AG08395 (cell line): ENCODE measurements at places on chromosomes 13 and 19.

DNA sequence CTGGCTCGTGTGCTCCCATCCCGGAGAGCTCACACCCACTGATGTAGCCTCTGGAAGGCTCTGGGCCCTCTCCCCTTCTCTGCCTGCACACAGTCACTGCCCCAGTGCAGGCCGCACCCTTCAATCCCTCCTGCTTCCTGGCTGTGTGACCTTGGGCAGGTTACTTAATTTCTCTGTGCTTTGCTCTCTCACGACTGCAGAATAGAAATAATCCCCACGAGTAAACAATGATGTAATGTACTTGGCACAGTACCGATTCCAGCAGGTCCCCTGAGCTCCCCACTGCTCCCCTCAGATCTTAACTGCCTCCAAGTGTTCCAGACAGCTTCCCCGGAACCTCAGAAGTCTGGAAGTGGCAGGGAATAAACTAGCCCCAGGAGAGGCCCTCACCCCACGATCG, 16.1 kb downstream of the LIG1 start:
- DNase-seq, result no peak

GRCh38 chr19:10228920-10229319, 2.2 kb downstream of the S1PR2 start:
- peak; percentile 41 for DNase-seq

DNA sequence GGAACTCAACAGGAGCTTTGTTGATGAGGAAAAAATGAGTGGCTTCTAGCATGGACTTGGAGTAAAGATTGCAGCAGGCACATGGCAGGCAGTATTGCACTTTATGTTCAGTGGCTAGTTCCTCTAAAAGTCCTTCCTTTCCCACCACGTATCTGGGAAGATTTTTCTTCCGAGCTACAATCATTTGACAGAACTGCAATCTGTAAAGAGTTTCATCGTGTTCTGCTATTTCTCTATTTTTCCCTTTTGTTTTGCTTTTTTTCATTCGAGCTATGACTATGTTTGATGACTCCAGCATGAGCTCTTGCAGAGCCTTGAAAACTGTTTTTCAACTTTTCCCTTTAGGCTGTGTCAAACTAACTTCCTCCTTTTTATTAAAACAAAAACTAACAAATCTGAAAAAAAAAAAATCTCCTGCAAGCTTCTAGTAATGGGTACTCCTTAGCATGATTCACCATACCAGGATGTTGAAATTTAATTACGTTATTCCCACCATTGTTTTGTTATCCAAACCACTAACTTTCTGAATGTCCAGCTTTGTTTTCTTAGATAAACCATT, 12.3 kb downstream of the CLDN10 start:
- DNase-seq, result peak; percentile 33

DNA sequence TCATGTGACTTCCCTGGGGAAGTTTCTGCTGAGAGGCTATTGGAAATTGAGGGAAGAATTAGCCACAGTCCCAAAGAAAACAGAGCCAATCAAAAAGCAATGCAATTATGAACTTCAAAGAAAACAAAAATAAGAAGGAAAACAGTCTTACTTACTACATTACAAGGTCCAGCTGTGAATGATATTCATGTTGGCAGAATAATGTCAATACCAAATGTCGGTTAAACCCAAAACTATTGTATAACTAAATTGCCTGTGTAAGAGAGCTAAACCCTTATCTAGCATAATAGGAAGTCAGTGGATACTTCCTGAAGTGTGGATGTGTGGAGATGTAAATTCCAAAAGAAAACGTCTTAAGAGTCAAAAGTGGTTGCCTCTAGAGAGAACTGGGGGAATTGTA, 12.4 kb downstream of the KL start:
- no peak for DNase-seq

DNA sequence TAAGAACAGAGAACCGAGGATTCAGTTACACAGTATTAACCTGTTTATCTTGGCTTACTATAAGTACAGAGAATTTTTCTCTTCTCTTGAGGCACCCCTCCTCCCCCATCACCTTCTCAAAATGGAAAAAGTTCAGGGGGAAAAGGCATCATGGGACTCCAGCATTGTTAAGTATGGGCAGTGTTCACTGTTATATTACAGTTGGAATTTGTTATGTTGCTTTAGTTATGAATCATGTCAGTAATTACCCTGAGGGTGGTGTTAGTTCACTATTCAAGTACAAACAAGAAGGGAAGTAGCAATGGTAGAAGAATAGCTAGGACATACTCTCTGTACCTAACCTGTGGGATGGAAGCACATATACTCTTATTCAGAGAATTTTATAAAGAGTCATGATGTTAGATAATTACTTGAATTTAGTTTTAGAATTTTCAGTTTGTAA, 12.0 kb downstream of the LPAR6 start:
- DNase-seq, result peak; percentile 44

DNA sequence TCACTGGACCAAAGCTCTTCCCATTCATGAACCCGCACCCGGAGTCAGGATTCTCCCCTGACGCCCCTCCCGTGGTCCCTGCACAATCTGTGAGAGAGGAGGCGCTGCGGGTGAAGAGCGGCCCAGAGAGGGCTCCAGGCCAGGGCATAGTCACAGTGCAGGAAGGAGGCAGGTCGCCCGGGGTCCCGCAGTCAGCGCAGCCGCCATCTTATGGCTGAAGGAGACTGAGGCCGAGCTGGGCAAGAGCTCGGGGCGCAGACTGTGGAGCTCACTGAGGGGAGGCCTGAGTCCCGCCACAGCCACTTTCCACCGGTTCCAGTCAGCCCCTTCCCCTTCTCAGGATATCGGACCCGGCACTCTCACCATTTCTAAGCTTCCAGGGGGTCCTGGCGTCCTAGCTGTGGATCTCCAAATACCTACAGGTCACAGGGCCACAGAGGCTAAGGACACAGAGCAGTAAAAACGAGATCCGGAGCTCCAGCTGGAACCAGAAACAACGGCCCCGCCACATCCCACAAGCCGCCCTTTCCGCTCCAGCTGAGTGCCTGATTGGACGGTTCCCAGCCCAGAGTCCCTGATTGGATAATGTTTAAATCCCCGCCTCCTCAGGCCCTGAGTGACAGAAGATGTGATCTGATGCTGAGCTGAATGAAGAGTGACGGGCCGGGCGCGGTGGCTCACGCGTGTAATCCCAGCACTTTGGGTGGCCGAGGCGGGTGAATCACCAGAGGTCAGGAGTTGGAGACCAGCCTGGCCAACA, at the start of gene ZNF99:
ZNF99 (minus strand) TSS at position 501 of the 760 bp plus-strand sequence; CDS start at position 366, 135 bp downstream.
- no peak for DNase-seq

- DNase-seq, result no peak
Observed at GRCh38 chr13:42656161-42656560, 82.2 kb downstream of the TNFSF11 start.

GRCh38 chr13:80164462-80164861, 176.5 kb downstream of the SPRY2 start:
- no peak for DNase-seq

GRCh38 chr19:53172889-53173288, 14.0 kb upstream of the ZNF347 start:
- no peak for DNase-seq

GRCh38 chr19:12092956-12093355, 28.4 kb downstream of the ZNF844 start:
- DNase-seq, result no peak

DNA sequence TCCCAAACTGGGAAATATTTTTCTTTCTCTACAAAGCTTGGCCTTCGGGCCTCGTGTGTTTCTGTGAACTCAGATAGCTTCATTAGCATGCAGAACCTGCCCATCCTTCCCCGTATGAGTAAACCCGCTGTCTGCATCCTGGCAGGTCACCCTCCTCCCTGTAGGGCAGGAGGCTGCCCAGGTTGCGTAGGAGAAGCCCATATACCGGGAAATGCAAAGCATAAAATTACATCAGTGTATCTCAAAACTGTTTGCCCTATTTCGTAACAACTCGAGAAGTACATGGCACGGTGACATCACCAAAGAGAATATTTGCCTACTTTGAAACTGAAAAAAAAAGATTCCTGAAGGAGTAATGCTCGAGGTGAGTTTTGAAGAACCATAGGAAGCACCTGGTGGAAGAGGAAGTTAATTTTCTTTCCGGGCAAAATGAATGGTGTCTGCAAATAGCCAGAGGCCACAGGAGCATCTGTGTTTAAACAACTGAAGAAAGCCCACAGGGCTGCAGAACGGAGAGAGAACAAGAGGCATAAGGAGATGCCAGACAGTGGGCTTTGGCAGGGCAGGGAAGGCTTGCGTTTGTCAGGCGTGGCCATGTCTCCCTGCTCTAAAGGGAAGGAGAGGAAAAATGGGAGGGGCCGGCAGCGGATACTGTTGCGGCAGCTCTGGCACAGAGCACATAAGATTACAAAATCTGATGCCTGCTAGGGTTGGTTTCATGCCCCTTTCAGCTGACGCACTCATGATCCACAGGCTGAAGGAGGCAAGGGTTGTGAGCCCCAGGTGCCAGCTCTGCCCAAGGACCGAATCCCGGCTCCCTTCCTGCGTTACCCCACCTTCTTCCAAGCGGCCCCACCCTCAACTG, 81.4 kb downstream of the IRS2 start:
- DNase-seq, result no peak

GRCh38 chr13:38382946-38383345, 33.3 kb downstream of the UFM1 start:
- no peak for DNase-seq
